MM.1S (cell line): ENCODE measurements at places on chromosomes 3 and 15.
A peak's percentile ranks its signal among the peaks of the same experiment; 100 is the strongest.

DNA sequence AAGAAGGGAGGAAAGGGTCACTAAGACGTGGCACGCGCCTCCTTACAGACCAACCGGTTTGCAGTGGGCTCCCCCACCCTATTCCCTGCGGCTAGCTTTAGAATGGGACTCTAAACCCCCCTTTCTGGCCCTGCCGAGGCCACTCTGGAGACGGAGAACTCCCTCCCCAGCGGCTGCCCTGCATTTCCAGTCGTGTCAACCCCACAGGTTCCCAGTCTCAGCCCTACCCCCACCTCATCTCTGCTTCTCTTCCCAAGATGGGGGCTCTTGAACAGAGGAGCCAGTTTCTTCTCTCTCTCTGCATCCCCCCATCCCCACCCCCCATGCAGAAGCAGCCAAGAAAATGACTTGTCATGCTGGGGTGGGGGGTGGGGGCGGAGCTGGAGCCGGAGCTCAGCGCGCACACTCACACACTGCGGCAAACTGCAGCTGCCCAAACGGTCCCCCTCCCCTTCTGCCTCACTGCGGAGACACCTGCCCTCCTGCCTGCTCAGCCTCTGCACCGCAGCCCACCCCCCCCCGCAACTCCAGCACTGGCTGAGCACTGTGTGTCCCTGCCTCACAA is 871 bp downstream of the MAP1A start:
- no peaks in the 10 kb centered on the region for H3K4me1 ChIP-seq
- H3K27ac ChIP-seq: no peak overlapping the region
- no peak overlapping the region for H3K4me3 ChIP-seq
- peaks cover 4% of the 10 kb centered on the region; the same call in 1 of the 2 replicates for H3K27me3 ChIP-seq
- no peaks in the 10 kb centered on the region for H3K36me3 ChIP-seq

DNA sequence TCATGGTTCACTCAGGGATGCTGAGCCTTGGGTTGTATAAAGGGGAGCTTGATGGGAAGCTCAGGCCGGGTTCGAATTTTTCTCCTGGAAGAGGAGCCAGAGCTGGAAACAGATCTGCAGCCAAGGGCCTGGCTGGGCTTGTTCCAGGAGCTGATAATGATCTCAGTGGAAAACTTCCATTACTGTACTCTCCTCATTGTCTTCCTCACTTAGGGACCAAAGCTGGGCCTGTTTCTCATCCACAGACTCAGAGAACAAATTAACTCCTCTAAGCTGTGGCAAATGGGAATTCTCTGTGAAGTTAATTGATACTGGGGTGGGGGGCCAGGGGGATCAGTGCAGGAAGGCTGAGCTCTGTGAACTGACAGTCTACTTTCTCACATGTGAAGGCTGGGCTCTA is 92.0 kb downstream of the PRICKLE2 start:
- H3K4me1 ChIP-seq: no peaks in the 10 kb centered on the region
- no peak overlapping the region for H3K4me3 ChIP-seq
- no peaks in the 10 kb centered on the region for H3K36me3 ChIP-seq

GRCh38 chr3:54094926-54095325 is 27.4 kb upstream of the CACNA2D3 start:
- no peak overlapping the region for H3K27ac ChIP-seq
- H3K4me1 ChIP-seq: no peaks in the 10 kb centered on the region
- no peaks in the 10 kb centered on the region for H3K36me3 ChIP-seq
- H3K27me3 ChIP-seq: no peaks in the 10 kb centered on the region
- no peak overlapping the region for H3K4me3 ChIP-seq

DNA sequence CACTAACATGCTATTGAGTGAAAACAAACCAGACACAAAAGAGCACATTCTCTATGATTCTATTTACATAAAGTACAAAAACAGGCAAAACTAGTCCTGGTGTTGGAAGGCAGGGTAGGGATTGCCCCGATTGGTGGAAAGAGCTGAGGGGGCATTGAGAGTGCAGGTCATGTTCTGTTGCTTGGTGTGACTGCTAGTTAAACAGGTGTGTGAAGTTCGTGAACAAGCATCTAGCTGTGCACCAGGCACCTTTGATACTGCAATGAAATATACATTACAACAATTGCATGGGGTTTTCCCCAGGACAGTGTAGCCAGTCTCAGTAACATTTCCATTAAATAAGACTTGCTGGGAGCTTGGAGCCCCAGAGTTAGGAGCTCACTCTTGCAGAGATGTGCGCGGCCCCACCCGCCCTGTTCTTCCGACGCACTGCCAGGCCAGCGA is 26.3 kb upstream of the THRB start:
- peaks cover 6% of the 10 kb centered on the region; the same call in 1 of the 2 replicates for H3K27me3 ChIP-seq
- H3K36me3 ChIP-seq: no peaks in the 10 kb centered on the region
- H3K4me3 ChIP-seq: peak overlapping the region; percentile 61
- H3K4me1 ChIP-seq: no peaks in the 10 kb centered on the region

GRCh38 chr3:12473511-12473910 is 10.8 kb upstream of the TSEN2 start:
- H3K4me1 ChIP-seq: no peaks in the 10 kb centered on the region
- H3K36me3 ChIP-seq: no peaks in the 10 kb centered on the region
- no peak overlapping the region for H3K27ac ChIP-seq
- DNase-seq: no peak
- no peak overlapping the region for H3K4me3 ChIP-seq
- no peaks in the 10 kb centered on the region for H3K27me3 ChIP-seq

DNA sequence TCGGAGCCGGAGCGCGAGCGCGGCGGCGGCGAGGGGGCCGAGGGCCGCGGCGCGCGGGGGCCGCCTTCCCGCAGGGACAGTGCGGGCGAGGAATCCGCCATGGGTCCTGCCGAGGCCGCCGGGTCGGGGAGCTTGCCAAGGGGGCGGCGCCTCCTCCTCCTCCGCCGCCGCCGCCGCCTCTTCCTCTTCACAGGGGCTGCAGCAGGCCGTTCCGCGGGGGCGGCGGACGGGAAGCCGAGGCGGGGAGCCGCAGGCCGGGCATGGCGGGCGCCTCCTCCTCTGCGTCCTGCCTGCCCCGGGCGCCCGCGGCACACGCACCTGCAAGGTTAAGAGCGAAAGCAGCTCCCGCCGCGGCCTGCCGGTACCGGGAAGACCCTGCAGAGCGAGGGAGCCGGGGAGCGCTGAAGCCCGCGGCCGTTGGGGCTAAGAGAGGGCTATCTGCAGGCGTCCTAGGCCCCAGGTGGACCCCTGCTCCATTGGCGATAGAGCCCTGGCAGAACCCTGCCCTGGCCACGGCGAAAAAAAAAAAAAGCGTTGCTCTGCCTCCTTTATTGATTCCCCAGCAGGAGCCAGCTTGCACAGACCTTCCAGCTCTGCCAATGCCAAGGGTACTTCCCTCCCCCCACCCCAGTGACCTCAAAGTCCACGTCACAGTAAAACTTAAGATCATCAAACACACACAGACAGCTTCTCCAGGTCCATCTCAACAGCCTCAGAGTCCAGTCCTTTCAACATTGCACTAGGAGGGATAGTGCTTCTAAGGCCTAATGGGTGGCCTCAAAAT is at the start of gene LYSMD2:
LYSMD2 (minus strand) TSS at position 134 of the 784 bp plus-strand sequence; CDS start at position 101, 33 bp downstream.
- peaks cover 8% of the 10 kb centered on the region for H3K4me1 ChIP-seq
- H3K27me3 ChIP-seq: peaks cover 51% of the 10 kb centered on the region
- H3K4me3 ChIP-seq: peak within 1 kb of the TSS; percentile 49
- no peak within 1 kb of the TSS for H3K27ac ChIP-seq
- no peaks in the 10 kb centered on the region for H3K36me3 ChIP-seq

- H3K4me1 ChIP-seq: 0 out of 2 replicates have a peak, but pooled peaks cover 3% of the 10 kb centered on the region
- no peaks in the 10 kb centered on the region for H3K36me3 ChIP-seq
- H3K27me3 ChIP-seq: peaks cover 13% of the 10 kb centered on the region; the same call in 1 of the 2 replicates
- DNase-seq: peak; percentile 66
- no peak overlapping the region for H3K27ac ChIP-seq
Observed at GRCh38 chr15:66851311-66852063, 149.5 kb downstream of the SMAD6 start.

DNA sequence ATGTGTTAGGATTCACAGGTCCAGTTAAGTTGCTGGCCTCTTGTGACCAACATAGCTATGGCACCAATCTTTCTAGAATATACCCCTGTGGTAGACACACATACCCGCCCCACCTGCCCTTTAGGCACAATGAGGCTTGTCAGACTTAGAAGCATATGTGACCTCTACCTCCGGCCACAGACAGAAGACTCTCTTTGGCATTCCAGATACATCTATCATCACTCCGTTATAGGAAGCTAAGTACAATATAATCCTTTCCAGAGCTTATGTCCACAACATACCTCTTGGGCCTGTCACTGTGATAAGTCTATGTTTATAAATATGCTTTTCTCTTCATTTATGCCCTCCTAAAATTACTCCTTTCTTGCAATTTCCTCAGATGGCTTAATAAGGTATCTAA is 39.8 kb downstream of the CD47 start:
- no peak overlapping the region for H3K27ac ChIP-seq
- H3K27me3 ChIP-seq: no peaks in the 10 kb centered on the region
- H3K36me3 ChIP-seq: peaks cover 4% of the 10 kb centered on the region; the same call in 1 of the 2 replicates
- H3K4me3 ChIP-seq: no peak overlapping the region
- DNase-seq: no peak

GRCh38 chr3:39068556-39068955 is 16.7 kb downstream of the WDR48 start:
- no peaks in the 10 kb centered on the region for H3K4me1 ChIP-seq
- no peaks in the 10 kb centered on the region for H3K36me3 ChIP-seq
- no peak overlapping the region for H3K4me3 ChIP-seq
- no peak overlapping the region for H3K27ac ChIP-seq
- no peak for DNase-seq

DNA sequence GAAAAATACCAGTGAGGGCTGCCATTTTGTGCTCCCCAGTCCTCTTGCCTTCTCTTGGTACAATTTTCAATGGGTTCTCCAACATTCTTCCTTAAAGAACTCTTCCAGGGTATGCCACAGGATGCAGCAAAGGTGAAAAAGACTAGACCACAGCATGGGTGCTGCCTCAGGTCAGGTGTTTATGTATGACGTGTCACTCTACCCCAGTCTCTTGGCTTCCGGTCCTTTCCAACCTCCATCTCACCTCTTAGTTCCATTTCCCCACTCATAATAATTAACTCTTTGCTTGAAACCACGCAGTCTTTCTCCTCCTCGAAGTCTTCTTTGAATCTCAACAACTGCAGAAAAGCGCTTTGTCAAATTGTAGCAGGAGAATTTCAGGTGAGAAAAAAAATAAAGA is 104.7 kb upstream of the TBC1D5 start:
- DNase-seq: no peak
- peaks cover under 1% of the 10 kb centered on the region for H3K4me1 ChIP-seq
- no peaks in the 10 kb centered on the region for H3K36me3 ChIP-seq

DNA sequence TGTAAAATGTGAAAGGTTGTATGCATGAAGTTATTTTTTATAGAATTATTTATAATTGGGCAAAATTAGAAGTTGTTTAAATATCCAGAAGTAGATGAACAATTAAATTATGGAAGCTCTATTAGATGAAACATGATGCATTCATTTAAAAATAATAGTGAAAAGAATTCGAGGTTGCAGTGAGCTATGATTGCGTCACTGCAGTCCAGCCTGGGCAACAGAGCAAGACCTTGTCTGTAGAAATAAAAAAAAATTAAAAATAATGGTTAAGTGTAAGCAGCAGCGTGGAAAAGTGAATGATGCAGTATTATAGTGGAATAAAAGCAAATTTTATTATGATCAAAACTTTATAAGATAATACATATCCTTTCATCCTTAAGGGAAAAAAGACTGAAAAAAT is 14.3 kb downstream of the BUB1B start:
- no peaks in the 10 kb centered on the region for H3K4me1 ChIP-seq
- DNase-seq: no peak
- no peak overlapping the region for H3K27ac ChIP-seq
- H3K36me3 ChIP-seq: peaks cover 16% of the 10 kb centered on the region; the same call in 1 of the 2 replicates
- H3K4me3 ChIP-seq: no peak overlapping the region

DNA sequence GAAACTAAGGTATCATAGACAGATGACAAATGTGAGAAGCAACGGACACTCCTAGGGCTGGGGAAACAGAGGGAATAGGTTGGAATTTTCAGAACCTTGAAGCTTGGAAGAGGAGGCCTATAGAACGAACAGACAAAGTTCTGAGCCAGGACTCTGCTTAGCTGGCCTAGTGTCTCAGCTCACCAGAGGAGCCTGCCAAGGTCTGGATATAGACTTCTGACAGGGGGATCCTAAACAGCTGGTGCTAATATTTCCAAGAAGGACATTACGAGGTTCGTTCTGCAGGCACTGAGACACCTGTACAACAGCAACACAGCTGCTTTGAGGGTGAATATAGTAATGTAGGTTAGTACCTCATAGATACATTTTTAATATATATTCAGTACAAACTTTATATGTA is 266.3 kb downstream of the CHL1 start:
- no peaks in the 10 kb centered on the region for H3K4me1 ChIP-seq
- H3K27me3 ChIP-seq: no peaks in the 10 kb centered on the region

DNA sequence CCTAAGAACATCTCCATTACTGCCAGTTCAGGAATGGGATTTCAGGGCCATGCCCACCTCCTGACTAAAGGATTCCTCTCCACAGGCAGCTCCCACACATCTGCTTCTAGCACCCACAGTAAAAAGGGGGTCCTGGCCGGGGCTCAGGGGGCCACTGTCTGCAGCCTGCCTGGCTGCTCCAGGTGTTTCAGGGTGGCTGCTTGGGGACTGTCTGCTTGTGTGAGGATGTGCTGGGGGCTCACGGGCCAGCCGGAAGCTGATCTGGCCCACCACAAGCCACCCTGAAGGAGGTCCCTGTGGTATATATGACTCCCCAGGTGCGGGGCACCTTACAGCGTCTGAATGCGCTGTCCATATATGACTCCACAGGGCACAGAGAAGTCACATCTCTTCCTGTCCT is 135.4 kb downstream of the NSMCE3 start:
- no peak for DNase-seq
- no peak overlapping the region for H3K4me3 ChIP-seq
- no peaks in the 10 kb centered on the region for H3K27me3 ChIP-seq
- H3K36me3 ChIP-seq: no peaks in the 10 kb centered on the region

DNA sequence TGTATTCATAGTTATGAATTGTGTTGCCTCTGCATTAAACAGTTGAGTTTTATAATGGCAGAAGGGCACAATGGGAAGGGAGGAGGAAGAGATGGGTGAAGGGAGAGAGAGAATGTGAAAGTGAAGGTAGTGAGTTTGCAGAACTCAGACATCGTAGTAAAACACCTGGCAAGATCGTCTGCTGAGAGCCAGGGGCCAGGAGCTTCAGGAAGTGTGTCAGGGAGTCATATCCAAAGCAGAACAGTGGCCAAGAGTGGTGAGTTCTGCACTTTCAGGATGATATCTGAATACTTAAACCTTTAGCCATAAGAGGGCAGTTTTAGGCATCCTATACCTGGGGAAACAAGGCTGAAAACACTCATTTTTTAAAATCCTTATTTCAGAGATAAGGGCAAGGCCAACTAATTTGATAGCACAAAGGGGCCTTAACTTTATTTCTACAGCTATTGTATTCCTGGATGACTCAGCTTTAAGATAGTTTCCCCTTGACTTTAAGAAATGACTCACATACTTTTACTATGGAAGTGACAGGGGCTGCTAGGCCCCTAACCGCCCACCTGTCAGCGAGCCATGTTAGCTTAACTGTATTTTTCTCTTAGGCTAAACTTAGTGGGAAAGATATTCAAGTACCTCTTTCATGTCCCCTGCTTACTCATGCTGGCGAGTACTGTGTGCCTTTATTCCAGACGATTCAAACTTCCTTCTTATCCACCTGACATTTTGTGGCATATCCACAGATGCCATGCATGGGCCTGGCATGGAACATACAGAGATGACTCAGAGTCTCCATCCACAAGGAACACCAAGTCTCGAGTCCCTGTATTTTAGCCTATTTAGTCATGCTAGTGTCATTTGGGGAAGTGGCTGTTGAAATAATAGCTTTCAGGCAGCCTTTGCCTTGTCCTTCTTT is 53.9 kb downstream of the RLBP1 start:
- H3K27ac ChIP-seq: peak overlapping the region; percentile 70
- peaks cover 18% of the 10 kb centered on the region for H3K4me1 ChIP-seq
- 0 out of 2 replicates have a peak, but pooled peaks cover 3% of the 10 kb centered on the region for H3K36me3 ChIP-seq
- peak overlapping the region; percentile 13 for H3K4me3 ChIP-seq
- H3K27me3 ChIP-seq: no peaks in the 10 kb centered on the region
- DNase-seq: peak; percentile 80

- H3K36me3 ChIP-seq: no peaks in the 10 kb centered on the region
- no peak overlapping the region for H3K27ac ChIP-seq
- no peak for DNase-seq
Observed at GRCh38 chr3:151133917-151134450, 48.5 kb downstream of the MED12L start.
